ENCODE measurements at places on chromosomes 11 and 22.

- no peak for DNase-seq
These were observed 48.9 kb downstream of the ST3GAL4 start for GRCh38 chr11:126404367-126404766.

- no peak for DNase-seq
These were observed 509.5 kb downstream of the KCNA4 start for GRCh38 chr11:29507376-29507775.

- DNase-seq, result no peak
These were observed 25.5 kb downstream of the TMEM123 start for GRCh38 chr11:102427068-102427467.

DNA sequence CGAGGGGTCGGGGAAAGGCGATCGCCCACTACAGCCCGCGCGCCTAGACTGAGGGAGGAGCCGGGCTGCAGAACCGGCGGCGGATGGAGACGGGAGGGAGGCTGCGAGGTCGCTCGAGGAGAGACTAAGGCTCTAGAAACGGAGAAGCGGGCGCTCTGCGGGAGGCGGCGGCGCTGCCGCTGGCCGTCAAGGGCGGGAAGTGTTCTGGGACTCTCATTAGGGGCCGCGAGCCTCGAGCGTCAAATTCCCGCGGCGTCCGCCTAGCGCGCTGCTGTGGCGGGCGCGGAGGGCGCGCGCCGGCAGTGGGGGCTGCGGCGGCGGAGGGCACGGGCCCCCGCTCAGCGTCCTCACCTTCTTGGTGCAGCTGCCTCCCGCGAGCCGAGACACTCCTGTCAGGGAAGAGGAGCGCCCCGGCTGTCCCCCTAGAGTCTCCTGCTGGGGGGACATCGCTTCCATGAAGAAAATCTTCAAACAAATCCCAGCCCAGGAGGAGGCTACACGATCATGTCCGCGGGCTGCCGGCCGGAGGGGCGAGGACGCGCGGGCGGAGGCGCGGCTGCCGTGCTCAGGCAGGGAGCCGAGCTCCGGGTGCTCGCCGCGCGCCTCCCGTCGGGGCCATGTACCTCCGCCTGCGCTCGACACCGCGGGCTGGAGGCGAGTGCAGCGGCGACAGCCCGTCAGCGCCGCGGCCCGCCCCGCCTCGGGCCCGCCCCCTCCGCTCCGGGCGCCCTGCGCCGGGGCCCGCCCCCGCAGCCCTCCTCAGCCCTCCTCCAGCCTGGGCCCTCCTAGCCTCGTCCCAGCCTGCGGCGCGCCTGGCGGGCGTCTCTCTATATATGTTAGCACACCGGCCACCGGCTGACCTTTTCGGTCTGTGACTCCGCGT lies at the start of gene ARHGAP20:
TSS of gene ARHGAP20 (minus strand) at position 662 of the 883 bp plus-strand sequence. CDS start at position 456, 206 bp downstream.
- peak; percentile 87 for DNase-seq

- DNase-seq, result no peak
These were observed 23.8 kb downstream of the BRD1 start for GRCh38 chr22:49803737-49804375.

DNA sequence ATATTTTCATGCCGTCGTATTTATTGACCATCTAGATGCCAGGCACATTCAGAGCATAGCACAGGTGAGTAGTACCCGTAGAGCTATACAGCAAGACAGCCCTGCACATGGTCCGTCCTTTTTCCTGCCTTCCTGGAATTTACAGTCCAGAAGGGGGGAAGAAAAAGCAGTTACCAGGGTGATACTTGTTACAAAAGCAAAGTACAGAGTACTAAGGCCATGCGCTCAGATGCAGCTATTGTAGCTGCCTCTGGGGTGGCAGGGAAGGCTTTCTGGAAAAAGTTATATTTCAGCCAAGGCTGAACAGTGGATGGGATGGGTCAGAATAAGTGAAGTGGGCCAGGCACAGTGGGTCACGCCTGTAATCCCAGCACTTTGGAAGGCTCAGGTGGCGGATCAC lies 36.2 kb downstream of the JHY start:
- DNase-seq, result no peak

DNA sequence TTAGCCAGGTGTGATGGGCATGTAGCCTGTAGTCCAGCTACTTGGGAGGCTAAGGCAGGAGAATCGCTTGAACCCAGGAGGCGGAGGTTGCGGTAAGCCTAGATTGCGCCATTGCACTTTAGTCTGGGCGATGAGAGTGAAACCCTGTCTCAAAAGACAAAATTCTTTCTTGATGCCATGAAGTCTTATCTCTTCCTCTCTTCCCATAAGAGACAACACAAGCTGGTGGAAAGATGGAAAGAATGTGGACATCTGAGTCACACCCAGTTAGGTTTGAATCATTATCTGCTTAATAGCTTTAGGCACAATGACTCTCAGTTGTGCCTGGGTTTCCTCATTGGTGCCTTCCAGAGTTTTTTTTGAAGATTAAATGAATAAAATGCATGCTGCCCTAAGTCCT lies 35.3 kb downstream of the KREMEN1 start:
- no peak for DNase-seq

DNA sequence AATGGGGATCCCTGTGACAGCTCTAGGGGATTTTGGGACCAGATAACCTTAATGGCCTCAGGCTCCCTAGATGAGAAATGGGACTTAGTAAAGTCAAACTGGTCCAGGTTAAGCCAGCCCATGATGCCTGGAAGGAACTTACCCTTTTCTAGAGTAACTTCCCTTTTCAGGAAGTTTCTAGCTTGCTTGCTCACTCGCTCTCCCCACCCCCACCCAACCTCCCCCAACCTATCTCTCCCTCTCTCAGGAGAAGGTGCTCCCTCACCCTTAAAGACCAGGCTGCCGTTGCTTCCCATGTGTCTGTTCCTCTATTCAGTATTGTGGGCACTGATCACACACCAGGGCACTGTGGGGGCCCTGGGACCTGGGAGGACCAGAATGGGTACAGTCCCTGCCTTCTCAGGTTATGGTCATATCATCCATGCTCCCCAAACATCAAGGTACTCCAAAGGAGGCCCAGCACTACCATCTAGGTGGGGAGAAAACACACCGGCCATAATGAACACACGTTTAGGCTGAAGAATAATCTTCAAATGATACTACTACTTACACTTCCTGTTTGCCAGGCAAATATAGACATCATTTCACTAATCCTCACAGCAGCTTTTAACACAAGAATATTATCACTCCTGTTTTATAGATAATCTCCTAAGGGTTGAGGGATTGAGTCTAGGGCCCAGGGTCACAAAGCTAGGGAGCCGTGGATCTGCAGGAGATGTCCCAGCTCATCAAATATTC lies 18.2 kb downstream of the KCNQ1OT1 start:
- no peak for DNase-seq

GRCh38 chr11:118606157-118606843 lies 1.1 kb upstream of the PHLDB1 start:
- no peak for DNase-seq

DNA sequence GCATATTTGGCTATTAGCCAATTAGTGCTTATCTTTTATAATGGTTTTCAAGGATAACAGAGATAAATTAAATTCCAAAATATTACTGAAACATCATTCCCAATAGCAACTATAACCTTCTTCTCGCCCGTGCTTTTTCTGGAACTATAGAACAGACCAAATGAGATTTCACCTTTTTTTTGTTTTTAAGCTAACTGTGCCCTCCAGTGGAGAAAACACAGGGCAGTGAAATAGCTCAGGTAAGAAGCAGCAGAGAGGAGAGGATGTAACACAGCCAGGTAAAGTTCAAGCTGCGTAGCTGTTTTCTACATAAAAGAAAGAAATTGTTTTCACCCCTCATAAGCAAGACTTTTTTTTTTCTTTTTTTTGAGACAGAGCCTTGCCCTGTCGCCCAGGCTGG lies 28.2 kb downstream of the HSD17B12 start:
- no peak for DNase-seq
